ENCODE measurements at places on chromosomes 12 and 14. TPM values are rescaled to one million over a fixed set of nuclear protein-coding genes. Genes with fewer than 3 reads are reported as not detected.

The EML5 gene
- 1.2 TPM for total RNA-seq

The LBHD2 gene
- not detected for total RNA-seq

The SLC25A21 gene
- total RNA-seq: not detected

The AACS gene
- 35.7 TPM for total RNA-seq

The PZP gene
- total RNA-seq: not detected

Measured in T-helper 2 cell treated with Interferon-gamma antibody and Interleukin-4, amounts not matched to agents 100 ng/mL and 5 ng/mL, for 36 hours (primary cell).